ENCODE measurements at places on chromosomes 1 and 21. TPM values are rescaled to one million over a fixed set of nuclear protein-coding genes. Genes with fewer than 3 reads are reported as not detected.

Gene ARHGEF16
- 37.4 TPM for total RNA-seq

Gene CRABP2
- total RNA-seq, result 209 TPM

Gene LCE2B
- total RNA-seq, result not detected

Gene ITLN1
- total RNA-seq, result not detected

Gene TMEM200B
- total RNA-seq, result 11.3 TPM

- H3K27ac ChIP-seq, result no peak overlapping the region
- H3K36me3 ChIP-seq, result no peaks in the 10 kb centered on the region
- no peak for DNase-seq
These were observed 235.4 kb downstream of the TPR start for GRCh38 chr1:186139701-186140100.

DNA sequence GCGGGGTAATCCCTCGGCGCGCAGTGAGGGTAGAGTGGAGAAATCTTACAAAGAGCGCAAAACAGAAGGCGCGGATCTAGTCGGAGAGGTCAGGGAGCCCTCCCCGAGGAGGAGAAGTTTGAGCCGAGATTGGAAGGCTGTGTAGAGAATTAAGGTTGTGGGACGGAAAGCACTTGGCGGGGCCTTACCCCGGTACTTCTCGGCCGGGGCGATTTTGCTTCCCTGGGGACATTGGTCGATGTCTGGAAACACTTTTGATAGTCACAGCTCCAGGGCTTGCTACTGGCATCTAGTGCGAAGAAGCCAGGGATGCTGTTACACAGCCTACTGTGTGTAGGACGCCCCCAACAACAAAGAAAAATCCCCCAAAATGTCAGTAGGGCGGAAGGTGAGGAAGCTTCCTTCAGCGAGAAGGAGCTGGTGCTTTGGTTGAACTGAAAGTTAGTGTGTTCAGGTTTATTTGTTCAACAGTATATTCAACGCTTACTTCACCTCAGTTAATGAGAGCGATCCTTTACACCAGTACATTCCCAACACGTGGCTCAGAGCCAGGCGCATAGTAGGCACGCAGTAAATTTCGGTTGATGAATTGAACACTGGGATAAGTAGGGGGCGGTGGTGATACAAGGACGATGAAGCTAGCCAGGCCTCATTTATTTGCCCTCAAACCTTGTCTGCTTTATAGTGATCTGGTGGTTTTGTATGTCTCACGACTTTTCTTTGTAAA, 807 bp downstream of the CEP85 start:
- peaks cover 4% of the 10 kb centered on the region for H3K36me3 ChIP-seq
- H3K4me3 ChIP-seq, result peak overlapping the region; percentile 98
- H3K4me1 ChIP-seq, result peaks cover 21% of the 10 kb centered on the region
- no peak for DNase-seq
- H3K27me3 ChIP-seq, result no peaks in the 10 kb centered on the region

- no peak overlapping the region for H3K4me3 ChIP-seq
- H3K4me1 ChIP-seq, result no peaks in the 10 kb centered on the region
- H3K27ac ChIP-seq, result no peak overlapping the region
- H3K27me3 ChIP-seq, result no peaks in the 10 kb centered on the region
- no peaks in the 10 kb centered on the region for H3K36me3 ChIP-seq
These were observed 54.6 kb upstream of the DPT start for GRCh38 chr1:168783458-168784210.

DNA sequence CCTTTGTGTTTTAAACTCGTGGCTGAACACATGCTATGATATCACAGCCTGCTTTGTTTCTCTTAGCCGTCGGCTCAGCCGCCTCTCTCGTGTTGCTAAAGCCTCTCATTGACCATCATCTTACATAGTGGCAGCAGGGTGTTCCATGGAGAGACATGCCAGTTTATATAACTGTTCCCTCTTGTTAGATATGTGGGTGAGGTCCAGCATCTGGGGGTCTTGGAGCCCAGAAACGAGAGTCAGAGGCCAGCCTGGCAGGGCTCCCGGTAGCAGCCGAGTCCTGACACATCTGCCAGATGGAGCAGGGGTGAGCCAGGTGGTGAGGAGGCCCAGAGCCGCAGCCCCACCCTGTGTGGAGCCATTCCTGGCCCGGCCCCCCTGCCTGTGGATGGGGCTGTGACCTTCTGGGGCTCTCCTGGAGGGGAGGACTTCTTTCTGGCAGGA, 11.9 kb downstream of the PODN start:
- no peaks in the 10 kb centered on the region for H3K27me3 ChIP-seq
- no peaks in the 10 kb centered on the region for H3K36me3 ChIP-seq
- no peak overlapping the region for H3K4me3 ChIP-seq
- DNase-seq, result no peak
- H3K4me1 ChIP-seq, result no peaks in the 10 kb centered on the region
- H3K27ac ChIP-seq, result no peak overlapping the region

DNA sequence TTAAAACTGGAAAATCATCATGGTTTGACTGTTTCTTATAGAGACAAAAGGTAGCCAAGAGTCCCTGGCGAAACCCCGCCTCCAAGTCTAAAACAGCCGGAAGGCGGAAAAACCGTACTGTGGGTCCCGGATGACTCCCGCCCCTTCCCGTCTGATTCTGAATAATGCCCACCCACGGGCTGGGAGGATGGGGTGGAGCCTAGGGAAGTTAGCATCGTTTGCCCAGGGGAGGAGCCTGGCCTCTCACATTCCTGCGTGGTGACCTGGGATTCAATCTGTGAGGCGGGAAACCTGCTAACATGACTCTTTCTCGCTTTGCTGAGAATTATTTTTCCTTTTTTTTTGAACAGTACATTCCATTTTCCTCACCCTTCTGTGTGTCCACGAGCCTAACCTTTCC, 124.9 kb downstream of the KCNK1 start:
- H3K4me3 ChIP-seq, result no peak overlapping the region
- H3K36me3 ChIP-seq, result no peaks in the 10 kb centered on the region
- H3K27me3 ChIP-seq, result no peaks in the 10 kb centered on the region
- no peaks in the 10 kb centered on the region for H3K4me1 ChIP-seq
- H3K27ac ChIP-seq, result no peak overlapping the region
- DNase-seq, result no peak

All from HCT116 (cell line).